ENCODE measurements at places on chromosomes 2 and 18.
A peak's percentile ranks its signal among the peaks of the same experiment; 100 is the strongest.

DNA sequence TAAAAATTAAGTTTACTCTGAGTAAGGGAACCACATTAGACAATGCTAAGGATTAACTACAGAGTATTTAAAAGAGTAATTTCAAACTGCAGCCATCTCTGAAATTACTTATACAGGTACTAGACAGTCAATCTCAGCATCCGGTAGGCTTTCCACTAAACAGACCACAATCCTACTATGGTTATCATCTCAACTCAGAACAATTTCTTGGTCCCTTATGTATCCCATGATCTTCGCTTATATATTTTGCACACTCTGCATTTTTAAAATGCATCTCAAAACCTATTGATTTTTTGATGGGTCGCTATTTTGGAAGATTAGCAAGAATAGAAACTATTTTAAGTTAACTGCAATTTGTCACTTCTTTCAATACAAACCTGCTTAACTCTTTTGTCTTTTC lies 1.4 kb downstream of the PPP4R1 start:
- DNase-seq: peak; percentile 10

- DNase-seq: no peak
Measured at GRCh38 chr2:239444626-239445577, 44.1 kb upstream of the HDAC4 start.

DNA sequence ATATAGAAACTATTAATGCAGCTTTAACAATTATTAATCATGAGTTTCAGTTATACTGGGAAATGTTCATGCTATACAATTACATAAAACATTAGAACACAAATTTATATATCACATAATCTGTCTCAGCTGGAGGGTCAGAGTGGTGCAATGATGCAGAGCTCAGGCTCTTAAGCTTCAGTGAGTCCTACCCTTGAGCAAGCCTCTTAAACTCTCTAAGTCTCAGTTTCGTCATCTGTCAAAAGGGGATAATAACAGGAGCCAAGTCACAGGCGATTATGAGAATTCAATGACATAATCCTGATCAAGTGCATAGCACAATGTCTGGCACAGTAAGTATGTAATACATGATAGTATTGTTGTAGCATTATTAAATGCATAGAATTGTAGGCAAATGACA lies 46.0 kb downstream of the LAMA1 start:
- DNase-seq: no peak

GRCh38 chr2:235847576-235847975 lies 320.6 kb downstream of the GBX2 start:
- DNase-seq: no peak

DNA sequence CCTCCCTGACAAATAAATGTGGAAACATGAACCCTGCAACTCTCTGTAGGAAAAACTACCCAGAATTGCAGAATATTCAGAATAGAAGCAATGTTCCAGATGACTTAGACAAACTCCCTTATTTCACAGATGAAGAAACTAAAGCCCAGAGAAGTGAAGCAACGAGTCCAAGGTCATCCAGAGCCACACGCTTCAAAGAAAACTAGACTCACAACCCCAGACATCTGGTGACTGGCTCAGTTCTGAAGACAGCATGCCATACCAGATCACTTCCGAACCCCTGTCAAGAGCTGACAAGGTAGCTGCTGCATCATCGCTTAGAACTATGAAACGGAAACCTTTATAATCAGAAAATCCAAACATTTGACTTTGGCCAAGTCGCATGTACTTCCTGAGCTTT lies 101.3 kb downstream of the PID1 start:
- no peak for DNase-seq

DNA sequence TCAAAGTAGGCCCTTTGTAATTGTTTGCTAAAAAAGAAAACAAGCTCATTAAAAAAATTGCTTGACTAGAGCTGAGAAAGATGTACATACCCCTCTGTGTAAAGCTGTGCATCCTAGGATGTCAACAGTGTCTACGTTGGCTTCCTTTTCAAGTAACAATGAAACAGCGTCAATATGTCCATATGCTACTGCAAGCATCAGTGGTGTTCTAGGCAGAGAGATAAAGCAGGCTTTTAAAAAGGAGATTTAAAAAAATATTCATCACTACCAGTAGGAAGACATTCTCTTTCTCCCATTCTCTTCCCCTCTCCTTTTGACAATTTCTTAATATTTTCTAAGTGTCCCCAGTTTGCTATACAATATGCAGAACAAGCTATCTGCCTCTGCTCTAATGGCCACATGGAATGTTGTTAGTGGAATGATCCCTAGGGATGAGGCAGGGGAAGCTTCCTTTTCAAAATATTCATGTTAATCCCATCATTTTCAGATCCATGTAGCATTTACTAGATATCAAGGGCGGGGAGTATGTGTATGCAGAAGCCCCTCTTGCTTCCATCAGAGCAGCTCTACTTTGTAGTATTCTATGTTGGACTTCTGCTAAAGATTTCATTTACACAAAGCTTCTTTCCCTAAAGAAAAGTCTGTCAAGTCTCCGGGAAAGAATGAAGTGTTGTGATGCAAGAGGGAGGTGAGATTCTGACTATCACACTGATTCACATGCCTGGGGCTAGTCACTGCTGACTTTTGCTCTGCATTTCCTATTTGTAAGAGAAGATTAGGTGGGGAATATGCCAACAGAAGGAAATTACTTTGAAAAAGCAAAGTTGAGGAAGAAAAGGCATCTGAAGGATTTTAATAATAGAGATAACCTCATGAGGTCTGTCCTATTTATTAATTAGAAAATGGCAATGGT lies 81.5 kb upstream of the PGAP1 start:
- DNase-seq: no peak

GRCh38 chr2:175203621-175204496 lies 22.3 kb upstream of the ATP5MC3 start:
- DNase-seq: peak; percentile 48

DNA sequence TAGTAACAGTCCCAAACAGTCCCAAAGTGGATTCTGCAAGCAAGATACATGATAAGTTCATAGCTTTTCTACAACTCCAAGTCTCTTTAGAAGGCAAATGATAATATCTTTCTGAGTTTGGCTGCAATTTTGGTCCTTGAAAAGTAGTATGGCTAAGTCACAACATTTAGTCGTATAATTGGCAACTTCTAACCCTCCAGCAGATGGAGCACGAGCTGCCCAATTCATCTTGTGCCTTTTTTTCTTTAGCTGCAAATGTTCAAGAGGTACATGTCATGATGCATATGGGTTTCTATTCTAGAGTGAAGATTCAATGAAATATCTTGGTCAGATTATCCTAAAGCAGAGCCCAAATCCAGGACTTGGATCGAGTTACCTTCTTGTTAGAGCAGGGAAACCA lies 127.0 kb upstream of the KLHL14 start:
- no peak for DNase-seq

DNA sequence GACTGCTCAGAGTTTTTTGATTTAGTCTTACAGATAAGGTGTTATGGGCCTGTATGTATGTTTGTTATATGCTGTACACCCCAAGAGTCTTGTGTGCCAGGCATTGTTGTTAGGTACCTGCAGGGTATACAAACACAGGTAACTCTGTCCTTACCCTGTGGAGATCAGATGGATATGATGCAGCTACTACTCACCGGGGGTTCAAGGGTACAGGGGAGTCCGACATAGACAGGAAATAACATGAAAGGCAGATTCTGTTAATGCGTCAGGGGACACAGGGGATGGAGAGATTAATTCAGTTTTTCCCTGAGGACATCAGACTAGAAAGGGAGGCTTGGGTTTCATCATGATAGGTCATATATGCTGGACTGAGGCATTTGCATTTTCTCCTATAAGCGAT lies 31.3 kb downstream of the TRAK2 start:
- no peak for DNase-seq

DNA sequence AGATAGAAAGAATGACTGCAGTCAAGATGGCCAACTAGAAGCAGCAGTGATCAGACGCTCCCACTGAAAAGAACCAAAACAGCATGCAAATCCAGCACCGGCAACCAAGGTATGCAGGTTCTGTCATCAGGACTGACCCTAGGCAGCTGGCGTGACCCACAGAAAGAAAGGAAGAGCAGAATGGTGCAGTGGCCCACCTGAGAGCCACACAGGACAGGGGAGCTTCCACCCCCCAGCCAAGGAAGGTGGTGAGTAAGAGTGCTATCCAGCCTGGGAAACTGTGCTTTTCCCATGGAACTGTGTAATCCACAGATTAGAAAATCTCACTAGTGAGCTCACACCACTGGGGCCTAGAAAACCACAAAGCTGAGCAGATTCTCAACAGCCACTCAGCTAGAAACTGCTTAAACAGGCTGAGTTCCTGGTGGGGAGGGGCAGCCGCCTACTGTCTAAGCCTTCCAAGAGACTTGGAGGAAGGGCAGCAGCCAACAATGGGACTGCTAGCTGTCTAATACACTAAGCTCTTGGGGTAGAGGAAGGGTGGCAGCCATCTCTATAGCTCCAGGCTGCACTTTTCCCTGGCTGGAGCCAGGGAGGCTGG lies 127.9 kb downstream of the EVA1A start:
- no peak for DNase-seq

DNA sequence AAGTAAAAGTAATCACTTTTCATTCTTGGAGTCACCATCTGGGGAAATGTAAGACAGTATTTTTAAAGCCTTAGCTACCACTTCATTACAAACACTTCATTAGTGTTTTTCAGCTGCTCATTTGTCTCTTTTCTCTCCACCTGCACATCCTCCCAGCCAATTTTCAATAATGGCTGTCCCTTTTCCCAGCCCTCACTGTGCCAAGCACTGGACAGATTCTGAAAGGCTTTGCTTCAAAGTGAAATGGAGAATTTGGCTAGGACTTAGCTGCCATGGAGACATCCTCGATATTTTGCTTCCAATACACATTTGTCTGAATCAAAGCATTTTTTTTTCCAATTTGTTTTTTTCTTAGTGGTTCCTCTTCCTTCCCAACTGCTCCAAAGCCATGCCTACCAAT lies 272.4 kb upstream of the NRXN1 start:
- no peak for DNase-seq

DNA sequence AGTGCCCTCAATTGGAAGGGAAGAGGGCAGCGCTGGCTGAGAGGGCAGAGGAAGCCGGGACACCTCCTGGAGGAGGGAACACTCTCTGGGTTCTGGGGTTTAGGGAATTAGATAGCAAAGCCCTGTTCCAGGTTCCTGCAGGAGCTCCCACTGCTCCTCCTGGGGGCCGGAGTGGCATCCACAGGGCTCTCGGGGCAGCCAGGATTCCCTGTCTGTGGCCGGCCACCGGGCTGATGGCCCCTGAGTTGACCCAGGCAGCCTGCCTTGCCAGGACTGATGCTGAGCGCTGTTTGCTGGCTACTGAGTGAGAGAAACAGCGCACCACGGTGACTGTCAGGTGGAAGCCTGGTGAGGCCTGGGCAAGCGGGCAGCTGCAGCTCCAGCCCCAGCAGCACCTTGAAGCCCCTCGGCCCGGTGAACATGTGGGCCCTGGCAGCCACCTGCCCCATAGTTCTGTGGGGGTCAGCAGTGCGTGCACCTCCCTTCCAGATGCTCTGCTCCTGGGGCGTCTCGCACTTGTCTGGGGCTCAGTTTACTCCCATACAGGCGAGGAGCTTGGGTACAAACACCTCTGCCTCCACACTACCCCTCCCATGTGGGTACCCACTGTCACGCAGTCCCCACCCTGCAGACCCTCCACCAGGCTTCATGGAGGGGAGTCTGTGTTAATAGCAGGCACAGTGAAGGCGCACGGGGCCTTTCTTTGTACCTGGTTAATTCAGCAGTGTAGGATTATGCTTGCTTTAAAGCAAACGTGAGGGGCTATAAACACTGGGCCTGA lies 7.7 kb upstream of the ALLC start:
- DNase-seq: no peak

DNA sequence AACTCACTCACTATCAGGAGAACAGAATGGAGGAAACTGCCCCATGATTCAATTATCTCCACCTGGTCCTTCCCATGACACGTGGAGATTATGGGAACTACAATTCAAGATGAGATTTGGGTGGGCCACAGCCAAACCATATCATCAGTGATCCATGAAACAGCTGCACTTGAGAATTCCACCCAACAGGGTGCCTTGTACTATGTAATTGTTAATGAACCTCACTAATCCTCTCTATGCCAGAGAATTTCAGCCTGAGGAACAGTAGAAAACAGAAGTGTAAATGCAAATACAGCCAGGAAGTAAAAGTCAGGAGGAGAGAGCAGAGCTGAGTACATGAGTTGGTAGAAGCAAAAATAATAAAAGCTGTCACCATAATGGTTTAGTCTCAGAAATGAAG lies 261.4 kb downstream of the EPHA4 start:
- DNase-seq: no peak

GRCh38 chr2:181380581-181380980 lies 76.6 kb upstream of the ITGA4 start:
- no peak for DNase-seq

DNA sequence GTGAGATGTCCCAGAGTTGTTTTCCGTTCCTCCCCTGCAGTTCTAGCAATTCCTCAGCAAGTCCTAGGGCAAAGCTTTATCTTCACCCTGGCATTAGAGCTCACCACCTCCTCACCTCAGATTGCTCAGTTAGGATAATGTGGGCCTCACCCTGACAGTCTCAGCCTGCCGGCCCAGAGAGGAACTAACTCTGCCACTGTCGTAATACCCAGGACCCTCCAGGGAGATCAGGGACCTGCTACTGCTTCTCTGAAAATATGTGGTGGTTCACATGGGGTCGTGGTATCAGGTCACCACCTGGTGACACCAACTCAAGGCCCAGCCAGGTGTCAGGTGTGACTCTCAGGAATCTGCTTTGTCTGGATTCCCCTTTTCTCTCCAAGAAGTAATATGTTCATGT lies 120.7 kb downstream of the FEZ2 start:
- no peak for DNase-seq

DNA sequence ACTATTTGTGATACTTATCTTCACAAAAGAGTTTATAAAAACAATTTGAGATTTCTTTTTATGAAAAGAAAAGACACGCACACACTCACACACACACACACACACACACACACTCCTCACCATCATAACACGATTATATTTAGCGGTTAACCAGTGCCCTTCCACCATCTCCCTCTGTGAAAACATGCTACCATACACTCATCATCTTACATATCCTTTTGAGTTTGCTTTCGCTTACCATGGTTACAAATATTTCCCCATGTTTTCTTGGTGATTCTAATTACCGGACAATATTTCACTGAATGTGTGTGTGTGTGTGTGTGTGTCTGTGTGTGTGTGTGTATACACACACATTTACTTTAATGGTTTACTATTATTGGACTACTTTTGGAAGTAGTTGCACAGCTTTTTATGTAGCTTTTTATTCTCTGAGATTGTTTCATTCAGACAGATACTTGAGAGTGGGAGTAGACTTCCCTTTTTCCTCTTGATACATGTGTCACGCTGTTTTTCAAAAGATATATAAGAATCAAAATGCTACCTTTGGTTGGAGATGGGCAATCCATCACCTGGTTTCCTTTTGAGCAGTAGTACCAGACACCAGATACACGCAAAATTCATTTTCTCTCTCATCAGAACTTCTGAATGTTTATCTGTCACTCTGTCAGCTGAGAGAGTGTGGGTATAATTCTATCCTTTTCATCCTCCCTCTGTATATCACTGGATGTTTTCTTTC lies 138.1 kb downstream of the SETBP1 start:
- DNase-seq: no peak

Measured in CD4-positive, alpha-beta T cell treated with Interleukin-4 for 4 hours (primary cell).